ENCODE measurements at places on chromosomes 12 and 14. TPM values are rescaled to one million over a fixed set of nuclear protein-coding genes. Genes with fewer than 3 reads are reported as not detected.

The SLC7A7 gene
- total RNA-seq: 0.74 TPM

The ASPG gene
- total RNA-seq: not detected

The EML5 gene
- 0.24 TPM for total RNA-seq

The FBXO34 gene
- total RNA-seq: 16.7 TPM

The SLC38A4 gene
- total RNA-seq: 1.7 TPM

The REP15 gene
- 0.55 TPM for total RNA-seq

DNA sequence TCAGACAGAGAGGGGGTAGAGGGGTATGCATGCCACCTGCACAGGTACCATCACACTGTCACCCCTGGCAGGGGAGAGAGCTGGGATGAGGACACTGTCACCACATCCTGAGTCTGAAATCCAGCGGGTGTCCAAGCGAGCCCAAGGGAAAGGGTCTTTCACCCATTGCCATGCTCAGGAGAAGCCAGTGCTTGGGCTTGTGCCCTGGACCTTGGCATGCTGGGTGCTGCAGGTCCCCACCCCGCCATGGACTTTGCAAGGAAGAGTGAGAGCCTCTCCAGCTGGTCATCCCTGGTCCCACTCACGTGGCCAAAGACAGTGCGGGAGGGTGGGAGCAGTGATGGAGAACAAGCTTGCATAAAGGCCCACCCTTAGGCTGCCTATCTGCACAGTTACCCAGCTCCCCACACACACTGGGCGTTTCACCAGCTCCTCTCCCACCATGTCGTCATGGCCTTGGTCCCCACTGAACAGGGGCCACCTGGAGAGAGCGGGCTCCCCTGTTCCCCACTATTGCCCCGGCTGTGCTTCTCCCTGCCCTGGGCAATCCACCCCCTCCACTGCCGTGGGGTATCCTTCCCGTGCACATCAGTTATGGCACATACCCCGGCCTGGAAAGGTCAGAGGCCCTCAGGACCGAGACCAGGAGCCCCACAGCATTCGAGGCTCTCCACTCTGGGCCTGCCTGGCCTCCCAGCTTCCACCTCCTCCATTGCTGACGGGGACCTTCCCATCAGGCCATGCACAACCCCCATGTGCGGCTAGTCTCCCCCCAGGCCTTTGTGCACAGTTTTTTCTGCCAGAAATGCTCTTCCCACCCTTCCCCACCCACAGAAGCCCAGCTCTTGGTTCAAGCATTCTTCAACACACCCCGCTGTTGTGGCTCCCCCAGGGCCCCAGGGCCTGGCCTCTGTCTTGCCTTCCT, 58.6 kb upstream of the BCL11B start:
- no peak for DNase-seq

DNA sequence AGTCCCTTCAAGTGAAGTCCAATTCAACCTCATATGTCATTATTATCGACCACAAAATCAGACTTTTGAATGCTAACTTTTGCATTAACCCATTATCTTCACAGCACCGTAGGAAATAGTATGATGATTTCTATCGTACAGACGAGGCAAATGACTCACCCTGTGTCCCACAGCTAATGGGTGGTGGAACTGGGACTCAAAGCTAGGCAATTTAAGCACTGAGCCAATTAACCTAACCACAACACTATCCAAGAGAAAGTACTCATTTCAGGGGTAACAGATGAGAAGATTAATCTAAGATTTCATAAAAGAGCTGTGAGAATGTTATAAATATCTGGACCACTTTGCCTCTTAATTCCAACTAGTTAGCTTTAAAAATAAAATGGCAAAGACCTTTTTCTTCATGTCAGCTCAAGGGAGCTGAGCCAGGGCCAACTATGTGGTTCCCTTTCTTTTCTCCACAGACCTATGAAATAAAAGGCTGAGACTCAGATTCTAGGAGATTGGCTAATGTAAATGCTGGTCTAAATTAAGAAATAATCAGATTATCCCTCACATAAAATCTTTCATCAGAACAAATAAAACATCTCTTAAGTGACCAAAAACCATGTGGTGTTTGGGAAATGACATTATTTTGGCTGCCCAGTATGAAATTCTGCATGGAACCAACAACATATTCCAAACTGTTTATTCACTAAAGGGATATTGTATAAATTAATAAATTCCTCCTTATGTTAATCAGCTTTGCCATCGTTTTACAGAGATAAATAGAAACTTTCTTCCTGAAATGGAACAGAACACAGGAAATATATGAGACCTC, 4.9 kb downstream of the PTGER2 start:
- DNase-seq: no peak

GRCh38 chr14:80202888-80203562, 8.3 kb downstream of the DIO2 start:
- DNase-seq: no peak

- DNase-seq: no peak
Observed at GRCh38 chr12:65568517-65568916, 255.8 kb upstream of the HMGA2 start.

DNA sequence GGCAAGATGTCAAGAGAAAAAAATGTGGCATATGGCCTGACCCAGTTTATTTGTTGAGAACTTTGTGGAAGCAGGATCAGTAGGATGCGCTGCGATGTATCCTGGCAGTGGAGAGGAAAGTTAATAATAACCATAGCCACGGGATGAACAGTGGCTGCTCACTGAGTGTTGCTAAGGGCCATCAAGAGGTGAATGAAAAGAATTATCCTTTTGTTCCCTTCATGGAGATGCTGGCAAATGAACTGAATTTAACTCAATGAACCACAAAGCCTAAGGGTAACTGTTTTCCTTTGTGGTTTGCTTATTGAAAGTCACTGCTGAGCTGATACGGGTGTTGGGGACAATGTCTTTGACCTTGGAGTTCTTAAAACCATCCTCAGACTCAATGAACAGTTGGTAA, 476.5 kb downstream of the APAF1 start:
- no peak for DNase-seq

GRCh38 chr12:115470977-115471376, 787.0 kb upstream of the TBX3 start:
- DNase-seq: no peak

DNA sequence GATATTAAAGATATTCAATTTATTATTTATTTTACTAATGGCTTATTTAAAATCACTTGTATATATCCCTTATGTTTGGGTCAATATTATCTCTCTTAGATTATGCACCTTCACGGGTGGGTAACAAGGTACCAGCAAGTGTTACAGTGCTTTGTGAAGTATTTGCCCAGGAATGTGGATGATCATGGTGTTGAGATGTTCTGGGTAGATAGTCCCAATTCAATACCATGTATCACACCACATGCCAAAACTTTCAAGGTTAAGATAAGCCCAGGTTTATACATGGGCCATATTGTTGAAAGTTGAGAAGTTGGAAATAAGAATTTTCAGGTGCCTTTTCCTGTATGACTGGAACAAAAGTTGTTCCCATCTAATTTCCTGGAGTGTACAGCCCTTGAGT, 131.3 kb upstream of the RASSF8 start:
- DNase-seq: no peak

GRCh38 chr14:103348154-103348553, 14.1 kb downstream of the EIF5 start:
- DNase-seq: no peak

GRCh38 chr12:16552301-16552700, 53.7 kb downstream of the LMO3 start:
- DNase-seq: no peak

- DNase-seq: peak; percentile 16
Observed at GRCh38 chr14:48973151-48973550, 613.0 kb downstream of the RPS29 start.

DNA sequence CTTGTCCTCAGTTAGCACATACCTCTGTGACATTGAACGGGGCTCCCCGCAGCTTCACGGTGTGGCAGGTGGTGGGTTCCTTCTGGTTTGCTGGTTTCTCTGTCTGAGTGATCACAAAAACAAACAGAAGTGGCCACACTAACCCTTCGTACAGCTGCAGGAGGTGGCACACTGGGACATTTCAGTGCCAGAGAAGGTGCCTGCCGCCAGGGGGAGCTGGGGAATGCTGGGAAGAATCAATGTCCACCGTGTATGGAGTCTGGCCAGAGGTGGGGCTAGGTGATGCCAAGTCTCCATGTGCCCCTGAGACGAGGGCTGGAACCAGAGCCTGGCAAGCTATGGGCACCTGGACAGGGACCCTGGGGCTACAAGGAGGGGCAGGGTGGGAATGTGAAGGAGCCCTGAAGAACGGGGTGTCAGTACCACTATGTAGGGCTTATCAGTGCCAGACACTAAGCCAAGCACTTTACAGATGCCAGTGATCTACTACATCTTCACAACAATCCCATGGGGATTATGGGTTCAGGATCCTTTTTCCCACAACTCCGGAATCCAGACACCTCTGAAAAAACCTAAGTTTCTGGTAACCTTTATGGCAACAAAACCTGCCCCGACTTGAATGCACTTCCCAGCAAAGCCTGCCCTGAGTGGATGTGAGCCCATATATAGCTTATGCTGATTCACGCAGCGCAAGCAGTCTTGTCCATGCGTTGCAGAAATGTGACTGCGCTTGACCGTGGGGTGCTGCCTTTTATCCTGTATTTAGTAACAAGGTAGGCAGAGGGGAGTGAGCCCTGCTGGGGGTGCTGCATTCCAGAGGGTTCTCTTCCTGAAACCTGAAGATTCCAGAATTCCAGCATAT, 10.8 kb downstream of the RBM19 start:
- peak; percentile 28 for DNase-seq

DNA sequence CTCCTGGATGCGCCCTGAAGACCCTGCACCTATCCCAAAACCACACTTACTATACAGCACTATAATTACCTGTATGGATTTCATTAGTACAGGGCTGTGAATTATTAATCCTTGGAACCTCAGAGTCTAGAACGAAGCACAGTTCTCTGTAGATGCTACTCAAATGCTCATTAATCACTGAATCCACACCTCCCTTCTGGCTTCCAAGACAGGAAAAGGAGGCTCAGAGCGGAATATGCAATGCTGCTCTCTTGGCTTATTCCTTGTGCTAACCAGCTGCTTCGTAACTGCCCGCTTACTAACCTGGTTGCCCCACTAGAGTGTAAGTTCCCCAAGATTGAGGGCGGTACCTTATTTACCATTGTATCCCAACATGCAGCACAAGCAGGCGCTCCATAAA, 39.1 kb upstream of the NUDT4 start:
- DNase-seq: no peak

- no peak for DNase-seq
Observed at GRCh38 chr14:89399594-89400068, 17.4 kb downstream of the FOXN3 start.

GRCh38 chr12:75981247-75982168, 50.1 kb downstream of the PHLDA1 start:
- DNase-seq: no peak

DNA sequence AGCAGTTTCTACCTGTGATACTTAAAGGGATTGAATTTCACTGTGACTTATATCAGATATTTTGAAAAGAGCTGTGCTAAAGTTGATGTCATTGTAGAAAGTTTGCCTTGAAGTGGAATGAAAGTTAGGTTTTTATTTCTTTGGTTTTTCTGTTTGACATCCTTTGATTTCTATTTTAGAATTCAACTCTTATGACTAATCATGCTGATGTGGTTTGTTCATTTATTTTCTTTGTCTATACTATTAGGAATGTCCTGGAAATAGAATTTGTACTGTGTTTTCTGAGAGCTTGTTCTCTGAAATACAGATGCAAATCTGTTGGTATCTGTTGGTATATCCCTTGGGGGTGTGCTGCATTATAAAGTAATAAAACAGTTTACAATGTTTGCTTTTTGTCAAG, 3.3 kb downstream of the CNOT2 start:
- no peak for DNase-seq

- DNase-seq: no peak
Observed at GRCh38 chr14:82897469-82898308, 1364.0 kb upstream of the SEL1L start.

- no peak for DNase-seq
Observed at GRCh38 chr12:56146492-56147460, 5.6 kb upstream of the MYL6B start.

DNA sequence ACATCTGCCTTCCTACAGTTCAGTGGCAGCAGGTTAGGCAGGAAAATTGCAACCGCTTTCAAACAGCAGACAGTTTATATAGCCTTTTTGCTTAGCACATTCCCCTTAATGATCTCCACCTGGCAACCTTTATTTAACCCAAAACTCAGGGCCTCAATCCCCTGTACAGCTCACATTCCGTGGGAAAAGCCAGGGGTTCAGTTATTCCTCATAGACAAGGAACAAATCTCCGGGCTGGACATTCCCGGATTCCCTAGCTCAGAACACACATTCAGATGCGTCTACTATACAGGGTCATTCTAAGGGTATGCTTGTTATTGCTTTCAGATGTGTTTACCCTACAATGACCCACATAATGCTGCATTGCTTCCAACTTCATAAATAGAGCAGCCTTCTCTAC, 73.8 kb upstream of the DCN start:
- no peak for DNase-seq

DNA sequence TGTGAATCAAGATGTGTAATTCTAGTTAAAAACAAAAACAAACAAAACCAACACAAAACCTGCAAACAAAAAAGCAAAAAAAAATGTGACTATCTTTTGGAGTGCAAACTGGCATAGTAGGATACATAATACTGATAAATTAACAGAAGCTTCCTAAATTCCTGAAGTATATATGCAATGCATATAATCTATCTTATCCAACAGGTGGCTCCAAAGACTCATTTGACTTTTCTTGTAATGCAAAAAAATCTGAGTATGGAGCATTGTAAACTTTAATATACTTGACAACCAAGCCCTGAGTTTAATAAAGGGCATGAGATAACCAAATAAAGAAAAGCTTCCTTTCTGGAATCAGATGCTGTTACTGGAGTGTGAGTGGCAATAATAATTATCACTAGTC, 1003.6 kb downstream of the FSCB start:
- DNase-seq: peak; percentile 0

DNA sequence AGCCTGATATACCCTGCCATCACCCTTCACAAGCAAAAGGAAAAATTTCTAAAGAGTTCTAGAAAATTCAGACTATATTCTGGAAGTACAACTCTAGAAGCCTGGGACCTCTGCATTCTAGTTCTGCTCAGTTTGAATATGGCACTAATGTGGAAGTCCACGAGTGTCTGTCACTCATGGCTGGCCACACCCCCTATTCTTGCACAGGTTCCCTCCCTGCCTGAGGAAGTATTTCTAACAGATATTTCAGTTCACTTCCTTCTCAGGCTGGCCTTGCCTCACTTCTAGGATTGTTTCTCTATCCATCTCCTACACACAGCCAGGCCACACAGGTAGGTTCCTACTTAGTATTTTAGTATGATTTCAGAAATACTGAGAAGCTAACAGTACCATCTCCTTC, 67.4 kb downstream of the PHLDA1 start:
- no peak for DNase-seq

DNA sequence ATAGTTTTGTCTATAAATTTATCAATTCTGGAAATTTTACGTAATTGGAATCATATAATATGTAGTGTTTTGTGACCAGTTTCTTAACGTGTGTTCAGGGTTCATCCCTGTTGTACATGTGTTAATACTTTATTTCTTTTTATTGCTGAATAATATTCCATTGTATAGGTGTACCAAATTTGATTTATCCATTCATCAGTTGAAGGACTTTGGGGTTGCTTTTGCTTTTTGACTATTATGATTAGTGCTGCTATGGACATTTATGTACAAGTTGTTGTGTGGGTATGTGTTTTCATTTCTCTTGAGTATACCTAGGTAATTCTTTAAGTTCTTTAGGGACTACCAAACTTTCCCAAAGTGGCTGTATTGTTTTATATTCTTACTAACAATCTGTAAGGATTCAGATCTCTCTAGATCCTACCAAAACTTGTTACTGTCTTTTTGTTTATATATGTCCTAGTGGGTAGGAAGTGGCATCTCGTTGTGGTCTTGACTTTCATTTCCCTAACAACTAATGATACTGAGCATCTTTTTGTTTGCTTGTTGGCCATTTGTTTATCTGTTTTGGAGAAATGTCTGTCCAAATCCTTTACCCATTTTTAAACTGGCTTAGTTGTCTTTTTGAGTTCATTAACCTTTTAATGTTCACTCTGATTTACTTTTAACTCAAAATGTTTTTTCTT, 14.9 kb downstream of the VRK1 start:
- DNase-seq: no peak
